ENCODE measurements at places on chromosomes 7 and 10.

GRCh38 chr7:142152076-142152475 is 40.6 kb downstream of the MGAM2 start:
- no peak for DNase-seq

DNA sequence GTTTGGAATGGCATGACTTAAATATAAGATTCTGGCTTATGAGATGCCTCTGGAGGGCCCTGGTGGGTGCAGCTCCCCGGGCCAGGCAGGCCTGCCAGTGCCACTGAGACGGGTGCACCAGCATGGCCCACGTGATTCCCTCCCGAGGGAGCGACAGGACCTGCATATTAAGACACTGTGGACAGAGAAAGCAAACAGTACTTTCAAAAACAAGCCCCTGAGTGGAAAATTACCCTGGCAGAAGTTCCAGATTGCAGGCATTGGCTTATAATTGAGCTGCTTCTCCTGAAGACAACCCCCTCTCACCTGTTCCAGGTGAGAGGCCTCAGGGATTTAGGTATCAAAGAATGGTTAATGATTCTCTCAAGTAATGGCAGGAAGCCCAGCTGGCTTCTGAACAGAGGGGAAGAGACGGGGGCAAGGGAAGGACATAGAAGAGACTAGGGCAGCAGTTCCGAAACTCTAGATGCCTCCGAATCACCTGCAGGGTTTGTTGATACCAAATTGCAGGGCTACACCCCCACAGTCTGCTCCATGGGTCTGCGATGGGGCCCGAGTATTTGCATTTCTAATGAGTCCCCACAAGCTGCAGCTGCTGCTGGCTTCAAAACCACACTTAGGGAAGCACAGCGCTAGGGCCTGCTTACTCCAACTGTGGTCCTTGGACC is 66.0 kb upstream of the DOCK1 start:
- DNase-seq: no peak

DNA sequence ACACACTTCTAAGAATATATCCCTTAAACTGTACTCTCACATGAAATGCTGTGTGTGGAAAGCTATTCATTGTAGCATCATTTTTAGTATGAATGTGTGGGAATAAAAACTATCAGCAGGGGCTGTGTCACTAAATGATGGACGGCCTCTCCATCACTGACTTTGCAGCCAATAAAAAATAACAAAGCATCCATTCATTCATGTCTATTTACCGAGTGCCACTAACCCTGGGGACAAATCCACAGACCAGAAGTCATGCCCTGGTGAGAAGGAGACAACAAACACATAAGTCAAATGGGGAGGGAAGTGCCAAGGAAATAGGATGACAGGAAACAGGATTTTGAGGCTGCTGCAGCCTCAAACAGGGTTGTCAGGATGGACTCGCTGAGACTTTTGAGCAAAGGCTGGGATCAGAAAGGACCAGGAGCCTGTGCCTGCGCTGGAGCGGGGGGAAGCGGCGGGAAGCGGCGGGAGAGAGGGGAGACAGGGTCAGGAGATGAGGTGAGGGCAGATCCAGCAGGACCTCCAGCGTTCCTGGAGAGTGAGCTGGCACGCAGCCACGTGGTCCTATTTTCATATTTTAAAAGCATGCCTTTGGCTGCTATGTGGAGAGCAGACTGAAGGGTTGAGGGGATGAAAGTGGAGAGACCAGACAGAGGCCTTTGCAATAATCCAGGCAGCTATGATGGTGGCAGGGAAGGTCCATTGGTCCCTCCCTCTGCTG is 2.2 kb upstream of the NOM1 start:
- no peak for DNase-seq

- DNase-seq: no peak
Observed at GRCh38 chr7:84236398-84236797, 41.8 kb upstream of the SEMA3A start.

GRCh38 chr7:85469446-85470010 is 282.7 kb upstream of the SEMA3D start:
- no peak for DNase-seq

DNA sequence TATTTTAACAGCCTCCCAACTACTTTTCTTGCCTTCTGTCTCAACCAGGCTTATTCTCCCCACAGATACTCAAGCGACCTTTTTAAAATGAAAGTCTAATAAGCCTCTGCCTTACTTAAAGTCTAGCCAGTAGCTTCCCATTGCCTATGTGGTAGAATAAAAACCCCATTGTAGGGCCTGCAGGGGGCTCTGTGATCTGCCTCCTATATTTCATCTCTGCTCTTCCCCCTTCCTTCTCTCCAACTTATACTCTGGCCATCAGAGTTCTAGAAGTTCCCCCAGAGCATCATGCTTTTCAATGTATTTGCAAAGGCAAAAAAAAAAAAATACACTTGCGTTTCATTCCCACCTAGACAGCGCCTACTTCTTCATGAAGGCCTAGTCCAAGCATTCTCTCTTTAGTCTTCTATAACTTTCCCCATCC is 167.7 kb upstream of the ADO start:
- no peak for DNase-seq

- DNase-seq: no peak
Observed at GRCh38 chr7:68461430-68461829, 1136.8 kb upstream of the AUTS2 start.

- DNase-seq: no peak
Observed at GRCh38 chr7:117809958-117810357, 63.3 kb downstream of the CTTNBP2 start.

DNA sequence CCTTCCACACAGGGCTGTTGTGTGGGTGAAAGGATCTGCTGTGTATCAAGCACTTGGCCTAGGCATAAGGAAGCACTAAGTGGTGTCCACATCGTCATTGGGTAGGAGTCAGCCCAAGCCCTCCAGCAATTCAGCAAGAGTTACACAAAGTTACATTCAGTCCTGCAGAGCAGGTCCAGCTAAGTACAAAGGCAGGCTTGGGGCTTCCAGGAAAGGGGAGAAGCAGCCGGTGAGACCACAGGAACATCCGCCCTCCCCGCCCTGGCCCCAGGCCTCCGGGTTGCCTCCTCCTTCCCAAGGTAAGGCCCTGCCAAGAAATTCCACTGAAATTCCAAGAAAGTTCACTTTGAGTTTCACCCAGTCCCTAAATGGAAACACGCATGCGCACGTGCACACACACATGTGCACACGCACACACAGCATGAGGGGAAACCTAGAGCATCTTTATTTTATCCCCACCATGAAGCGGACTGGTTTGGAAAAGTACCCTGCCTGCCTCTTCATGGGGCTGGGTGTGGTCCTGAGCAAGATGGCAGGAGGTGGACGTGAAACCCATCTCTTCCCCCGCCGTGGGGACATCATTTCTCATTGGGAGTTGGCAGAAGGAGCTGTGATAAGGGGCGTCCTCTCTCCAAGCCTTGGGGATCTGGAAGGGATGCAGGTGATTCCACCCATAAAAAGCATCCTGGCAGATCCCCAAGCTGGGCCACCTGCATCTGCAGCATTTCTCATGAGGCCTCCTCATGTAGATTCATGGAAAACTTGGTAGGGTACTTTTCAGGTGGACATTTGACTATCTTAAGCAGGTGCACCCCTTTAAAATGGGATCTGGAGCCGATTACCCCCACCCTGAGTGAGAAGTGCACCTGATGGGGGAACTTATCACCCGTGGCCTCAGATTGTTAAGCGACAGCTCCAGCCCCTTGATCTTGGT is 69.1 kb upstream of the NANOS1 start:
- DNase-seq: no peak

DNA sequence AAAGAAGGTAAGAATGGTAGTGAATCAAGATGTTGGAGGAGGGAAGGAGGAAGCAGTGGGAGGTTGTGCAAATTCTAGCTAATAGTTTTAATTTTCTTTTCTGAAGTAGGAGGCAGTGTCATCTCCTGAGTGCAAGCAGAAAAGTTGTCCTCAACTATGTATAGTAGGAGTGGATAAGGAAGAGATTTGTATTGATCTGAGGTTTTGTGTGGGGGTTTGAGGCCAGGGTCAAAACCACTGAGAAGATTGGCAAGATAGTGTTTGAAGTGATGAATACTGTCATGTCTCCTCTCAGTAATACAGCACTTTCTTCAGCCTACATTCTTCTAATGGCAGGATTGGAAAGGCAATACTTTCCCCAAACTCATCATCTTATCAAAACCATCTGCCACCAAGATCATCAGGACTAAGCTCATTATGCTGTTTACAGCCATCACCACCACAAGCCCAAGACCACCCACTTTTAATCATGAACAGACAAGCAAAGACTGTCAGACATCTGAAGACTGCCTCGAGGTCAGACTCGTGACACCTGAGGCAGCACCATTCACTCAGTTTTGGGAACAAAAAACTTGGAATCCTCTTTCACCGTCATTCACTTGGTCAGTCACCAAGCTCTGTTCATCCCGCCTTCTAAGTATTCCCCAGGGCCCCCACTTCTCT is 1.5 kb upstream of the MIOS start:
- DNase-seq: no peak

Data from stimulated activated CD8-positive, alpha-beta memory T cell treated with anti-CD3 and anti-CD28 coated beads, Interleukin-15, amount 100 ng/mL, for 24 hours (primary cell).